ENCODE measurements at places on chromosomes 16 and 17.

- peak; percentile 25 for DNase-seq
Measured at GRCh38 chr17:56681561-56682266, 88.2 kb downstream of the NOG start.

DNA sequence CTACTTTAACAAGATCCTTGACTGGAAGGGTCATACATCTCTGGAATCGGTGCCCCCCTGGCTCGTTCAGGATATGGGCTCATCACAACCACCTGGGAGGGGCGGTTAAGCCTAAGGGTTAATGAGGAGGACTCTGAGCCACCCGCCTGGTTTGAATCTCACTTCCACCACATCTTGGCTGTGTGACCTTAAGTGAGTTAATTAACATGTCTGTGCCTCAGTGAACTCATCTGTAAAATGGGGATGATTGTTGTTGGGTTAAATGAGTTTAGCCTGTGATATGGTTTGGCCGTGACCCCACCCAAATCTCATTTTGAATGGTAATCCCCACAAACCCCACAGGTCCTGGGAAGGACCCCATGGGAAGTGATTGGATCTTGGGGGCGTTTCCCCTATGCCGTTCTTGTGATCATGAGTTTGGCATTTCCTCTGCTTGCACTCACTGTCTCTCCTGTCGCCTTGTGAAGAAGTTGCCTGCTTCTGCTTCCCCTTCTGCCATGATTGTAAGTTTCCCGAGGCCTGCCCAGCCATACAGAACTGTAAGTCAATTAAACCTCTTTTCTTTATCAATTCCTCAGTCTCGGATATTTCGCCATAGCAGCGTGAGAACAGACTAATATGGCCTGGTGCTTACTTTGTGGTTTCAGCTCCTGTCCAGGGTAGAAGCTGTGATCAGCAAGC lies 214.0 kb upstream of the CIBAR2 start:
- no peak for DNase-seq

DNA sequence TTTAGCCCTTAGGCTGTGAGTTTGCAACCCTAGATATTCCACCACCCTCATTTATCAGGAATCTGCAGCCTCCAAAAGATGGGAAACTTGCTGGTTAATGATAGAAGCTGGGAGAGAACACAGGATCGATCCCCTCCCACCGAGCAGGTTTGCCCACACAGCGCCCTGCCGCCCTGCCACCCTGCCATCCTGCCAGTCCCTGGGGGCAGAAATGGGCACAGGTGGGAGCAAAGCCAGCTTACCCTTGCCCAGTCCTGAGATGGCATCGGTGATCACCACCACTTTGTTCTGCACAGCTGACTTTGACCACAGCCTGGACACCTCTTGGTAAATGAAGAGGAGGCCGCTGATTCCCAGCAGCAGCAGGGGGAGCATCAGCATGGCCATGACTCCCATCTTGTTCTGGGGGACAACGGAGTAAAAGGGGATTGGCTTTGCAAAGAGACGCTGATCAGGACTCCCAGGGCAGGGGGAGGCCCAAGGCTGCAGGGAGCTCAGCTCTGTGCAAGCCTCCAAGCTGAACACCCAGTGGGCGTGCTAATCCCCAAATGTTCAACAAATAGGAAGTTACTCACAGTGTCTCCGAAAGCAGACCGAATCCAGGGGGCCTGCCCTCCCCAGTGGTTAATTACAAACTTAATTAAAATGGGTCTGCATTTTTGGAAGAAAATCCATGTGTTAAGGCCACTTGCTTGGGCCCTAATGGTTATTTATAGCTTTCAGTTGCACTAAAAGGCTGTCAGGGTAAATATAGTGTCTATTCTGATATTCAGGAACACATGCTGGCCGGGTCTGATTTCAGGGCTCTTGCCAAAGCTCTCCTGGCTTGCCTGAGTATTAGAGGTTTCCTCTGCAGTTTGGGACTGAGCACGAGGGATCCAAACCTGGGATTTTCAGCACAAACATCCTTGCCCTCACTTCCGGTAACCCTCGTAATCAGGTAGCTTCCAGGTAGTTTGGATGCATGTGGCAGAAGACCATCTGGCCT lies at the start of gene DHRS7C:
TSS of gene DHRS7C (minus strand) at position 704 of the 988 bp plus-strand sequence. CDS start at position 396, 308 bp downstream.
- no peak for DNase-seq

DNA sequence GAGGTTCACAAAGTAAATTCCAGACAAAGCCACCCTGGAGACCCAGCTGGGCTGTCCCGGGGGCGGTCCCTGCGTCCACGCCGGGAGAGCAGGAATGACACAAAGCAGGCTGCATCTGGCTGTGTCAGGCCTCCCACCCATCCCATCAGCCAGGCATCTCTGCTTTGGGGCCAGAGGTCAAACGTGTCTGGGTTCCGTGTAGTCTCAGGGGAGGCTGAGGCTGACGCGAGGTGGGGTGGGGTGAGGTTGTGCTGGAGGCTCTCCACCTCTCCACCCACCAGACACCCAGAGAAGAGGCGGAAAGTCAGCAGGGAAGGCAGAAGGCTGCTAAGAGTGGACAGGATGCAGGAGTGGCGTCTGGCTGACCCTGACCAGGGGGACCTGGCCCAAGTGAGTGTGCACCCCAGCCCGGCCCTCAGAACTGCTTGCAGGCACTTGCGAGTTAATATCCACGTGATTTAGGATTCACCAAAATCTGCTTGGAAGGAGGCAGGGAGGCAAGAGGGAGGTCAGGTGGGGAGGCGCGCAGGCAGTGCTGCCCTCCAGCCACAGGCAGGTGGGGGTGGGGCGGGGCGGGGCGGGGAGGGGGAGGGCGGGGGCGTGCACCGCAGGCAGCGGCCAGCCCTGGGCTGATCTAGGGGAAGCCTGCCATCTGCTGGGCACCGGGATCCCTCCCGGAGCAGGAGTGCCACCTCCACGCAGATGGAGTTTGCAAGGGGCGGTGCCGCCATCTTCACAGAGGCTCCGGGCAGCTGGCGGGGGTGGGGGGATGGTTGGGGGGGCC lies 44.3 kb downstream of the TBC1D16 start:
- DNase-seq: peak; percentile 88

DNA sequence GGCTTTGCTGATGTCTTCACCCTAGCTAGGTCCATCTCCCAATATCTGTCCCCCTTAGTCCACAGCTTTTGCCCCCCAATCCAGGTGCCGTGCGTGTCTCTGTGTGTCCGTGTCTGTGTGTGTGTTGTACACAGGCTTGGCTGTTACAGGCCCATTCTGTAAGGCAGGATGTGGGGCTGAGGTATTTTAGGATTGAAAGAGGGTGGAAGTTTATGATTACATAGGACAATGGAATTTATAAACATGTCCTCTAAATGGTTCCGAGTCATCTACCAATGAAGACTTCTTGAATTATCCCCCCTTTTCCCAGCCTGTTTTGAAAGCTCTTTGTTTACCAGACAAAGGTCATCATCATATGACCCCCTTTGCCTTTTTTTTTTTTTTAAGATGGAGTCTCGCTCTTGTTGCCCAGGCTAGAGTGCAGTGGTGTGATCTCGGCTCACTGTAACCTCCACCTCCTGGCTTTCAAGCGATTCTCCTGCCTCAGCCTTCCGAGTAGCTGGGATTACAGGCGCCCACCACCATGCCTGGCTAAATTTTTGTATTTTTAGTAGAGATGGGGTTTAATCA lies 21.9 kb downstream of the ACE start:
- DNase-seq: no peak

- peak; percentile 65 for DNase-seq
Measured at GRCh38 chr17:80970044-80970761, 21.4 kb upstream of the CHMP6 start.

GRCh38 chr16:86914876-86915717 lies 336.7 kb downstream of the FOXL1 start:
- DNase-seq: no peak

DNA sequence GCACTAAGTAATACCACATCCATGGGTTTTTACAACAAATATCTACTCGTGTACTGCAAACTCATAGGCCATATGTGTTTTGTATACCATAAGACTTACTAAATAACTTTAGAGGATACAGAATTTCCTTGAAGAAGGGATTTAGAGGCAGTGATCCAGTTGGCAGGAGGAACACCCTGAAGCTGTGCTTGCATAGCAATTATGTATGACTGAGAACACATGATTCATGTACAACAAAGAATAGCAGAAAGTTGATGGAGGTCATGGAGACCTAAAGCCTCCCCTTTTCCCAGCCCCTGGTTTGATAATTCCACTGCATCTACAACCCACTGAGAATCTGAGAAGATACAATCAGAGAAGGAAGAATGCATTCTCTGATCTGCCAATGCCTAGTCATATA lies 83.8 kb upstream of the PMFBP1 start:
- no peak for DNase-seq

DNA sequence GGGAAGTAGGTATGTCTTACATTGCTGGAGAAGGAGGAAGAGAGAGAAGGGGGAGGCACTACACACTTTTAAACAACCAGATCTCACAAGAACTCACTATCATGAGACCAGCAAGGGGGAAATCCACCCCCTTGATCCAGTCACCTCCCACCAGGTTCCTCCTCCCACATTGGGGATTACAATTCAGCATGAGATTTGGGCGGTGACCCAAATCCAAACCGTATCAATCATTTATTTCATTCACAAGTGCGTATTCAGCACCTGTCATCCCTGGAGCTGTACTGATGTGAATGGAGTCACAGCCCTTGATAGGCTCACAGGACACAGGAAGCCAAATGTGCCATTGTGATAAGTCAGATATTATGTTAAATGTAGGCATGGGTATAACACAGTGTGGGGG lies 228.3 kb upstream of the HSBP1 start:
- DNase-seq: no peak

- no peak for DNase-seq
Measured at GRCh38 chr16:74298104-74298503, 1.5 kb downstream of the PSMD7 start.

DNA sequence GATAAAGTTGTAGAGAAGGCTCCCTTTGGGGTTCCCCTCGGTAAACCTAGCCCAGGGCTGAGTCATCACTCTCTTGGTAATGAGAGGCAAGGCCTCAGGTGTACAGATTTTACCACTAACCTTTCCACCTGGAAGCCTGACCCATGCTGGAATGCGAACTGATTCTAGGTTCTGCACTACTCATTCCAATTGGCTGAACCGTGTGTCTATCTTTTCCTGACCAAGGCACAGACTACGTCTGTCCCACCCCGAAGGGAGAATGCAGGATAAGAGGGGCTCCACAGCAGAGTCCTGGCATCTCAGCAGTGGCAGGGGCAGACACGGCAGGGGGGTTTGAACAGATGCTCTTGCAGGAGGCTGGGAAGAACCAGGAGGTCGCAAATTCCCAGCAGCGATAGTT lies 65.4 kb upstream of the B4GALNT2 start:
- DNase-seq: no peak

GRCh38 chr17:73510981-73511718 lies 133.1 kb downstream of the SDK2 start:
- no peak for DNase-seq

DNA sequence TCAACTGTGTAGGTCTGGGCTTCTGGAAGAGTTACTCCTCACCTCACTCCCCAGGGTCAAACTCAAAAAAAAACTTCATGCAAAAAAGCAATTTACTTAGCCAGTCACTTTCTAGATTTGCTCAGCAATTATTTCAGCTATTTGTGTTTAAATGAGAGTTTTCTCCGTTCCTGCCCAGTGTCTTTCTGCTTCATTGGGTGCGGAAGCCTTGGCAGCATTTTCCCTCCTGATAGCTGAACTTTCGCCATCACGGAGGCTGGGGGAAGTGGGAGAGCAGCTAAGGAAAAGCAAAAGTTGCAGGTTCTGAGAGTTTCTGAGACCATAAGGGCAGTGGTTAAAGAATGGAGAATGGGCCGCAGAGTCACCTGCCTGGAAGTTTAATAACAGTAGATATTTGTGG lies 287.1 kb upstream of the DYNLRB2 start:
- no peak for DNase-seq

- DNase-seq: no peak
Measured at GRCh38 chr16:51071326-51071725, 79.7 kb downstream of the SALL1 start.

DNA sequence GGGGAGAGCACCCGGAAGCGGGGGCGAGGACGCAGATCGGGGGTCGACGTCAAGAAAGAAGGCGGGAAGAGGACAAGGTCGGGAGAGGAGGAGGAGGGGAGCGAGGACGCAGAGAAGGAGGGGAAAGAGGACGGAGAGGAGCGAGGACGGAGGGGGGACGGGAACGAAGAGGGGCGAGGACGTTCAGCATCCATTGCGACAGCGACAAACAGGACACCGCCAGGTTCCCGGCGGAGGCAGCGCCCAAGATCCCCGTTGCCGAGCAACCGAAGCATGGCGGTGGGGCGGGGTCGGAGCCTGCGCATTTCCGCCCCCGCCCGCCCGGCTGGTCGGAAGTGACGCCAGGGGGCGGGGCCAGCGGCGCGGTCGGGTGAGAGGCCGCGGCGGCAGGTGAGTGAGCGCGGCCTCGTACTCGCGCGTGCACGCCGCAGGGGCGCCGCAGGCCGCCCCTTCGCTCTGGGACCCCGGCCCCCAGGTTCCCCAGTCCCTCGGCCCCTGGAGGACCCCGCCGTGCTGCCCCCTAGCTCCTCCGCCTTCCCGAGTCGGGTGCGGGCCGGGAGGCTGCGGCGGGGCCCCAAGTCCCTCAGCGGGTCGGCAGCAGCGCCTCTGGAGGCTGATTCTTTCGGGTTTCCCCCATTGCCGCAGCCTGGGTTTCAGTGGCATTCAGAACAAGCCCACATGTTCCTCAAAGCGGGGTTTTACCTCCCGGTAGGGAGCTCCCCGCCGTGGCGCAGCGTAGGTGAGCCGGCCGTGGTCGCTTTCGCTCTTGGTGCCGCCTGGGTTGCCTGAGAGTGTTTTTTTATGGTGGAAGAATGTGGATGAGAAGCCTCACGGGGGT lies at the start of gene FAM234A:
TSS of gene FAM234A (plus strand) at position 354 of the 838 bp plus-strand sequence. CDS start 19,593 bp downstream, outside the sequence.
- DNase-seq: peak; percentile 94

DNA sequence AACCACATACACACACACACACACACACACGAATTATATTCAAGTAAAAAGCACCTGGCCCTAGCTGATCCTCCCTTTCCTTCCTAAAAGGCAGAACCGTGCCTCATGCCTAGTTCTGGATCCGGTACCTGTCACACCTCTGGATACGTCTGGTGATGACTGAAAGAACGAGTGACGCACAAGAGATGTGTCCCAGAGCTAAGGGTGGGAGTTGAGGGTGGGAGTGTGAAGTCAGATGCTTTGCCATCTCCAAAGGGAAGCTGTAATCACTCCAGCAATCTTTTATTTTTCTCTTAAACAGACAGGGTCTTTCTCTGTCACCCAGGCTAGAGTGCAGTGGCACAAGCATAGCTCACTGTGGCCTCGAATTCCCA lies 26.5 kb upstream of the GSG1L start:
- DNase-seq: no peak

DNA sequence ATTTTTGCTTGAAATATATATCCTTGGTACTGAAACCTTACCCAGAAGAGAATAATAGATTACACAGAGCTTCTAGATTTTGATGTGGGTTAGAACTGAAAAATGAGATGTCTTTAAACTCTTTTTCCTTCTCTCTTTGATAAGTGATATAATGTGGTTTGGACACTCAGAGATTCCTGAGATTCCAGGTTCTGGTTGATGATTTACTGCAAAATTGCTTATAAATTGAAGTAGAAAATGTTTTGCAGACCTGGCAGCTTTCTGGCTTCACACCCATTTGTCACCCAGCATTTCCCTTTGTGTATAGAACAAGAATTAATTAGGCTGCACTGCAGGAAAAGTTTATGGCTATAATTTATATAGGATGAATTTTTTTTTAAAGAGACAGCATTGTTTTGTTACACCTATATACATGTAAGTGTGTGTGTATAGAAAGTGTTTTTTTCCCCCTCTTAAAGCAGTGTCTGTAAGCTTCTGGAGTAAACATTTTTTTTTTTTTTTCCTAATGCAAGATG lies 23.5 kb downstream of the AATF start:
- DNase-seq: no peak

GRCh38 chr17:74042744-74043486 lies 160.6 kb upstream of the RPL38 start:
- peak; percentile 60 for DNase-seq

- DNase-seq: no peak
Measured at GRCh38 chr16:11994143-11995119, 17.9 kb downstream of the SNX29 start.

- DNase-seq: no peak
Measured at GRCh38 chr17:81187120-81187519, 21.1 kb upstream of the AATK start.

All from activated CD4-positive, alpha-beta T cell treated with anti-CD3 and anti-CD28 coated beads, Interleukin-2, amount 50 U/mL, for 48 hours (primary cell).